ENCODE measurements at places on chromosomes 6 and 20.

- no peak for DNase-seq
Observed at GRCh38 chr6:118764766-118765165, 113.4 kb upstream of the CEP85L start.

DNA sequence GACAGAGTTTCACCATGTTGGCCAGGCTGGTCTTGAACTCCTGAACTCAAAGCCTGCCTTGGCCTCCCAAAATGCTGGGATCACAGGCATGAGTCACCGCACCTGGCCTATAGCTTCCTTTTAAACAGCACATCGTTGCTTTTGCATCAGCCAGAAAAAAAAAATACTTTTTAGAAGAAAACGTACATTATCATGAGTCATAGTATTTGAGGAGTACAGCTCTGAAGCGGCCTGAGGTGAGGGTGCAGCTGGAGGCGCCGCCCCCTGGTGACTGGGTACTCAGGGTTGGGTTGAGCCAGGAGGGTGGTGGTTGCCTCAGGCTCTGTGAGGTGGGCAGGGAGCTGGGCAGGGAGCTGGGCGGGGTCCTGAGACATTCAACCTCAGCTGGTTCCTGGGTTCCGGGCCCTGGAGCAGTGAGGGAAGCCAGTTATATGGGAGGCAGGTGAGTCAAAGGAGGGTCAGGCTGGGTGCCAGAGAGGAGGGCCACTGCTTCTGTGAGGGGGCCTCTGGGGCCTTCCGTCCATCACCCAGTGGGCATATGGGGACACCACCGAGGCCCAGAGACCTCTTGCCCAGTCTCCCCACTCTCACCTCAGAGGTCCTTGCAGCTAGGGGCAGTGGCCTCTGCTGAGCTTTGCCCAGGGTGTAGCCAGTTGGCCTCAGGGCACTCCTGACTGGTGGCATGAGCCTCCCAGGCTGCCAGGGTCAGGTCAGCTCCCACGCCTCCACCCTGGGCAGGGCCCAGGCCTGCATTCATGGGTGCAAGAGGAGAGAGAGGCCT, 11.7 kb upstream of the ID1 start:
- no peak for DNase-seq

DNA sequence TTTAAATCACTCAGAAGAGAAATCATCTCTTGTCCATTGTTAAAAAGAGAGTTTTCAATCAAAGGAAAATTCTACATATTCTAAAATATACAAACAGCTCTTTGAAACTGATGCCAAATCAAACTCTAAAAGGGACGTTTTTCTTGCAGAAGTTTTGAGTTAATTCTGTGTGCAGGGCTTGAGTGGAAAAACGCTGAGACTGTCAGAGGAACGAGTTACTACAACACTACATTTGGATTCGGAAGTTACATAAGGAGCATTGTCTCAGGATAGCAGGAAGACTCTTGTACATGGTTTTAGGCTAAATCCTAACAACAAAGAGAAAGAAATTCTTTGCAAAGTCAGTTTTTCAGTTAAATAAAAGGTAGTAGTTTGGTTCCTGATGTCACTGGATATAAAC, 155.7 kb upstream of the SUPT3H start:
- no peak for DNase-seq

DNA sequence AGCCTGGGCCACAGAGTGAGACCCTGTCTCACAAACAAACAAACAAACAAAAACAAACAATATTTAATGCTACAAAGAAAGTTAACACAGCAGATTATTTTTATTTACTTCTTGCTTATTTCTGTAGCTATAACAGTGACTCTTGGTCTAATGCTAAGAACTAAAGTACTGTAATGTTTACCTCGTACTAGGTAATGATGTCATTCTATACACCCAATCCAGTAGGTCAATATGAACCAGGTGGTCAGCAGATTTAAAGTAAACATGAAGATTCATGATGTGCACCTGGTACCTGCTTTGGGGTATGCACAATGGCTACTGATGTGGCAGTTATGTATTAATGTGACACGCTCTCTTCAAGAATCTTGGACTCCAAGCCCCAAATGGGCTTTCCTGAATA, 36.6 kb upstream of the CARMIL1 start:
- DNase-seq, result no peak

DNA sequence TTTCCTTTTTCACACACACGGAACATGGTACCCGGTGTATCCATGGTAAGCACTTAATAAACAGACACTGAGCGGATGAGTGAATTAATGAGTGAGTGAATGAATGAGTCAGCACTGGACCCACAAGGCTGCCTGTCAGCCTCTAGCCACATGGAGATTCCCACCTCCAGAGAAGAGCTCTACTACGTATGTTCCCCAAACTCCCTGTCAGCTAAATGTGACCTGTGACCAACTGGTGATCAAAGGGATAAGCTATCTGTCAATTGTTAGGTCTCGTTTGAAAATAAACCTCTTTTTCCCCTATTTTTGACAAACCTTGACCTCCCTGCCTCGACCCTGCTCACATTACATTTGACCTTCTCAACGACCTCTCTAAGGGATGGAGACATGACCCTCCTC, 24.5 kb upstream of the TAF8 start:
- DNase-seq, result no peak

DNA sequence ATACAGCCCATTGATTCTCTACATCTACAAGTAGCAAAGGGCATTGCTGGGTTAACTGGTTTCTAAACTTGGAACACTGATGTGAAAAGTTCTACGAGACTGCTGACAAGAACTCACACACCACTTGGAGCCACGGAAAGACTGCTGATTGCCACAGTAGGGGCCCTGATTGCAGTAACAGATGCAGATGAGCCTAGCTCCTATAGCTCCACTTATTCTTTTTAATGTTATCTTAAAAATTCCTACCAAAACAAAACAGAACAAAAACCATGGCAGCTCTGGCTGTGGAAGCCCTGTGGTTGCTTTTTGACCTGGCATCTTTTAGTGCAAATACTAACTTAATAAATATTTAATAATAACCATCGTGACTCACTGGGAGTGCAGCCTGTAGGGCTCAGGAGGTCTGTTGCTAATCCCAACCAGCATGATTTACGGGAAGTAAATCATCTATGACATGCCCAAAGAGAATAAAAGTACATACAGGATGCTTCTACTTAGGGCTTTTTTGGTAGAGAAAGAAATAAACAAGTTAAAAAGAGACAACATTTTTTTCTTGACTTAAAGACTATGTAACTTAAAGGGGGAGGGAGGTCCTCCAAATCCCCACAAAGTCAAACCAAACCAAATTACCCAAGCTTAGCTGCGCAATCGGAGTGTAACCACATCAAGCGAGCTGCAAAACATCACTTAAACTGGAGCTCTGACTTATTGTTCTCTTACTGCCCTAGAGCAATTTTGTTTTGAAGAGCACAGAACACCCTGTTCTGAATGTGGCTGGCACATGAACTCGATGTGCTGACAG, 87.2 kb downstream of the FKBP5 start:
- DNase-seq, result peak; percentile 39

- DNase-seq, result no peak
Observed at GRCh38 chr20:57958050-57958420, 248.2 kb upstream of the PMEPA1 start.

GRCh38 chr6:20575125-20575524, 40.9 kb downstream of the CDKAL1 start:
- no peak for DNase-seq

GRCh38 chr6:15977050-15977449, 151.8 kb upstream of the MYLIP start:
- DNase-seq, result no peak
